Activated CD8-positive, alpha-beta memory T cell treated with anti-CD3 and anti-CD28 coated beads for 1 hour (primary cell): ENCODE measurements at places on chromosomes 11 and 22.

GRCh38 chr11:62186195-62186594 lies 3.8 kb upstream of the SCGB1D1 start:
- no peak for DNase-seq

DNA sequence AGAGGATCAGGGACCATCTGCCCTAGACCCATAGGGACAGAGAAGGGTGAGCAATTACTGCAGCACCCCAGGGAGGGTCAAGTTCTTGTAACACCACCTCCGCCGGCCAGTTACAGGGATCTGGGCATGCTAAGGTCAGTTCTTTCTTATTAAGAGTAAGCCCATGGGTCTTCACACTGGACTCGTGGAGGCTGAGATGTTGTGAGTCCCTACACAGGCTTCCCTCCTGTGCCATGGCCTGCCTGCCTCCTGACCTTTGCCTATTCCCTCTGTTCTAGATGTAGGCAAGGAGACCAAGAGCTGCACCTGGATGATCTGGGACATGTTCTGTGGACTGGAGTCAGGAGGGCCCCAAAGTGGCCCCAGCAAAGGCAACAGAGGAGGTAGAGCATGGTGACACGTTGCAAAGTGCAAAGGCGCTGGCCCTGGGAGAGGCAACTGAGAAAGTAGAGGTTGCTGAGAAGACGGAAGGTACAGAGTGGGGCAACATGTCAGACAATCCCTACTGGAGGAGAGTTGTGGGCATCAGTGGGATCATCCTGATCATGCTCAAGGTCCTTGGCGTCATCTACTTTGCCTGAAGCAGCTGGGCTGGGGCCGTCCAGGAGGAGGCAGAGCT lies 16.3 kb upstream of the GNAZ start:
- DNase-seq, result no peak

DNA sequence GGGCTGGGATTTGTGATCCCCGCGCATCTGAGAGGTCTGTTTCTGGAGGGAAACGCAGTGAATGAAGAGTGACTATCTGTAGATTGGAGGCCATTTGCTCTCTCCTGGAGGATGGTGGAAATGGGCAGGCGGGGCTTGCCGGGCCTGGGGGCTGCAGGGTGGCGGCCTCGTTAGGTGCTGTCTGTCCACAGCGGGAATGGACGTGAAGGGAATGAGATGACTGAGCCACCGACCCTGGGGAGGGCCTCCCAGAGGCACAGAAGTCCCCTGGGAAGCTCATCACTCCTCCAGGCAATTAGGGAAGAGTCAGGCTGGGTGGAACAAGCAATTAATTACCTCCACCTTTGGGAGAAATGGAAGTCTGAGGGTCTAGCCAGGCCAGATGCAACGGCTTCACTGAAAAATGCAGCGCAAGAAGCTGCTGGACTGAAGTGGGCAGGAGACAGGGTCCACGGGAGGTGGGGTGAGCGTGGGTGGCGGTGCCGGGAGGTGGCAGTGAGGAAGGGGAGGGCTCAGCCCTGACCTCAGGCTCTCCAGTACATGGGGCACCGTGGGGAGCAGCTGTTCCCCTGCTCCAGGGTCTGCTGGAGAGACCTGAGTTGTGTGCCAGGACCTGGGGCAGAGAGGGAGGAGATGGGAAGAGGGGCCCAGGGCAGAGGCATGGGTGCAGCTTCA lies 524.5 kb downstream of the BRD1 start:
- no peak for DNase-seq

DNA sequence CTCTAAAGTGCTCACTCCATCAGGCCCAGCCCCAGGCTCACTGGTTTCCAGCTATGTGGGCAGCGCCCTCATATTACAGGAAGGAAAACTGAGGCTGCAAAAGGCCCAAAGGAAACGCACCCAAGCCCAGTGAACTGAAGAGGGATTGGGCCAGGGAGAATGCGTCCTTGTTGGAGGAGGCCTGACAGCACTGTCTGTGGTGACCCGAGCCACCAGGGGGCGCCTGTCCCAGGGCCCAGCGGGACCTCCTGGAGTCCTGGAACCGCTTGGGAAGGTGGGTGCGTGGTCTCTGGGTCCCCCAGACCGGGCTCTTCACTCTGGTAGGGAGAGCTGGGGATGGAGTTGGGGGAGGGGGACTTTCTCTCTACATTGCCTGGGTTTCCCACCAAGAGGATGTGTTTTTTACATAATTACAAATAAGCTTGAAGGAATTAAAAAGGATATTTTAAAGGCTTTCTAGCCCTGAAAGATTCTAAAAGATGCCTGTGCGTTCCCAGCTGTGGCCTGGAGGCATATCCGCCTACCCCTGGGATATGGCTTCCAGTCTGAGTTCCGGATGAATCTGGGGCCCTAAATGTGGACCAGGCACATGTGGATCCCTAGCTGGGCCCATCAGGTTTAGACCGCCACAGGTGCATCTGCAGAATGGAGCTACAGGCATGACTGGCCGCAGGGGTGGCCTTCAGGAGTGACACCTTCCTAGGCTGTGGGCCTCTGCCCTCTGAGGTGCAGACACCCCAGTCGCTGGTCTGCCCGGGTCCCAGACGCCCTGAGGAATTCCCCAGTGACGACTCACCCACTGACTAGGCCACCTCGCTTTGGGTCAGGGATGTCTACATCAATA lies 4.2 kb downstream of the SPI1 start:
- DNase-seq, result peak; percentile 68

- no peak for DNase-seq
Observed at GRCh38 chr11:23995891-23996290, 501.0 kb upstream of the LUZP2 start.

DNA sequence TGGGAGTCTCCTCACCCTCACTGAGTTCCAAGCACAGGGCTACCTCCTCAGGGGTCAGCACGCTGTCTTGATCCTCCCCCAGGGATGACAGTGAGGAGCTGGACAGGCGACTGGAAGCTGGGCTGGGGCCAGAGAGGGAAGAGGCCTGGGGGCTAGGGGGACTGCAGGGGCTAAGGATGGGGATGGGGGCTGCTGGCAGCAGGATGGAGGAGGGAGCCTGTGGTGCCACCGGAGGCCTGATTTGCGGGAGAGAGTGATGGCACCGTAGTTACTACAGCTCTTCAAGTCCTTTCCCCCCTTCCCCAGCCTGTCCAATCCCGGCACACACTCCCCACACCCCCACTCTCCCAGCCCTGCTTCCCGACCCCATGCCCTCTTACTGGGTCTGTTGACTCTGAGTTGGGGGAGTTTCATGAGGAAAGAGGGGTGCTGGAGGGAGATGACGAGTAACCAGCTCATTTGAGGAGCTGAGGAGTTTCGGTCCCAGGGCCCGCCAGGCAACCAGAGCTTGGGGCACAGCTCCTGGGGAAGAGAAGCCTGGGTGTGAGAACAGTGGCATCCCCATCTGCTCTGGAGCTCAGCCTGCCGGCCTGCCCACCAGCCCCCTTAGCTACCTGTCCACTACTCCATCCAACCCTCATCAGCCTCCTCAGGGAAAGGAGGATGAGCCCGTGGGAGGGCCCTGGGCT lies 10.5 kb downstream of the ROBO4 start:
- no peak for DNase-seq

DNA sequence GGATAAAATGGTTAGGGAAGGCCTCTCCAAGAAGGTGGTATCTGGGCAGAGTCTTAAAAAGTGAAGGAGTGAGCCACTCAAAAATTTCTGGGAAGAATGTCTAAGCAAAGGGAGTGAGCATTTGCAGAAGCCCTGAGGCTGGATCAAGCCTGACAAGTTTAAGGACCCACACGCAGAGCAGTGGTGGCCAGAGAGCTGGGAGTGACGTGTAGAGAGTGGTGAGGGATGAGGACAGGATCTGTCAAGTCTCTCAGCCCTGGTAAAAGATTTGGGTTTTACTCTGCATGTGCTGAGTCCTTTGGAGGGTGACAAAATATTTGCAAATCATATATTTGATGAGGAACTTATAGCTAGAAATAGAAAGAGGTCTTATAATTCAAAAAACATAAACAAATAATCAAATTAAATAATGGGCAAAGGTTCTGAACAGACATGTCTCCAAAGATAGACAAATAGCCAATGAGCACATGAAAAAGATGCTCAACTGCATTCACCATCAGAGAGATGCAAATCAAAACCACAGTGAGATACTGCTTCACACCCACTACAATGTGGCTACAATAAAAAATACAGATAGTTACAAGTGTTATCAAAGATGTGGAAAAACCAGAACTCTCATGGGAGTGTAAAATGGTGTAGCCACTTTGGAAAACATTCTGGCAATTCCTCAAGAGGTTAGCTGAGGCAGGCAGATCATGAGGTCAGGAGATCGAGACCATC lies 107.2 kb upstream of the NNMT start:
- DNase-seq, result no peak

- no peak for DNase-seq
Observed at GRCh38 chr22:41070665-41071331, 21.6 kb upstream of the EP300 start.

- no peak for DNase-seq
Observed at GRCh38 chr11:111298413-111299100, at the start of gene POU2AF3. TSS of gene POU2AF3 (plus strand) at chr11:111298546. CDS start at chr11:111298582, 36 bp downstream.

DNA sequence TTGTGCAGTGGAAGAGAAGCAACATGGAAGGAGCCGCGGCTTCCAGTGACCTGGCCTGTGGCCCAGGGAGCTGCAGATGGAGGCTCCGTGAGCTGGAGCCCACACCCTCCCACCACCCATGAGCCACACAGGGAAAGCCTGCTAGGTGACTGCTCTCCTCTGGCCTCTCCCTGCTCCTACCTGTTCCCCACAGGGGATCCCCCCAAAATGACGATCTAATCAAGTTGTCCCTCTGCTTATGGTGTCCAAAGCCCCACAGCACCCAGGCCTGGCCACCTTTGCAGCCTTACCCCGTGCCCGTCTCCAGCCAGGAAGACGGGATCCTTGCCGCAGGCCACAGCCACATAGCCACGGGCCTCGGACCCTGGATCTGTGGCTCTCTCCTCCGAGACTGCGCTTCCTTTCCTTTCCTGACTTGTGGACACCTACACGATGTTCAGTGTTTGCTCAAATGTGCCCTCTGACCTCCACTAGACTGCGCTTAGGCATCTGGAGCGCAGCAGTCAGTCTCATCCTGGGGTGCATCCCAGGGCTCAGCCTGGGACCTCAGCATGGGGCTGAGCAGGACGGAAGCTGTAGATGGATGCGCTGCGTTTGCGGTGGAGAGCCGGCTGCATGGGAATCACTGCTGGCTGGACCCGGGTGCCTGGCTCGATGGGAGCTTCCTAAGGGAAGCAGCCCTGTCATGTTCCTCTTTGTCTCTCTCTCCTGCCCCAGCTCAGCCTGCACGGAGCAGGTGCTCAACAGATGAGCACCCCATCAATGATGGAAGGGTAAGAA lies 133.3 kb downstream of the ST3GAL4 start:
- no peak for DNase-seq

DNA sequence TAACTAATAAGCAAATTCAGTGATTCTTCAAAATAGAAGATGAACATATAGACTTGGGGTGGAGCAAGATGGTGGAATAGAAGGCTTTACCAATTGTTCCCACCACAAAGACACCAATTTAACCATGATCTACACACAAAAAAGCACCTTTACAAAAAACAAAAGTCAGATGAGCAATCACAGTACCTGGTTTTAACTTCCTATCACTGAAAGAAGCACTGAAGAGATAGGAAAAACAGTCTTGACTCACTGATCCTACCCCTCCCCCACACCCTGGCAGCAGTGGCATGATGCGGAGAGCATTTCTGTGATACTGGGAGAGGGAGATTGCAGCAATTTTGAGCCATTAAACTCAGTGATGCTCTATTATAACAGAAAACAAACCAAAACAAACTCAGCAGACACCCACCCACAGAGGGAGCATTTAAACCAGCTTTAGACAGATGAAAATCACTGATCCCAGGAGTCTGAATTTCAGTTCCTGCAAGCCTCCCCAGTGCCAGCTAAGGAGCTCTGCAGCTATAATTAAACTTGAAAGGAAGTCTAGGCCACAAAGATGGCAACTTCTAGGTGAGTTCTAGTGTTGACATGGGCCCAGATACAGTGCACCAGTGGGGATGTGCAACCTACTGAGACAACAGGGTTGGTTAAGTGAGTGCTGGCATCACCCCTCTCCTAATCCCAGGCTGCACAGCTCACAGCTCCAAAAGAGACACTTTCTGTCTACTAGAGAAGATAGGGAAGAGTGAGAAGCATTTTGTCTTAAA lies 161.8 kb upstream of the GRIA4 start:
- DNase-seq, result no peak

DNA sequence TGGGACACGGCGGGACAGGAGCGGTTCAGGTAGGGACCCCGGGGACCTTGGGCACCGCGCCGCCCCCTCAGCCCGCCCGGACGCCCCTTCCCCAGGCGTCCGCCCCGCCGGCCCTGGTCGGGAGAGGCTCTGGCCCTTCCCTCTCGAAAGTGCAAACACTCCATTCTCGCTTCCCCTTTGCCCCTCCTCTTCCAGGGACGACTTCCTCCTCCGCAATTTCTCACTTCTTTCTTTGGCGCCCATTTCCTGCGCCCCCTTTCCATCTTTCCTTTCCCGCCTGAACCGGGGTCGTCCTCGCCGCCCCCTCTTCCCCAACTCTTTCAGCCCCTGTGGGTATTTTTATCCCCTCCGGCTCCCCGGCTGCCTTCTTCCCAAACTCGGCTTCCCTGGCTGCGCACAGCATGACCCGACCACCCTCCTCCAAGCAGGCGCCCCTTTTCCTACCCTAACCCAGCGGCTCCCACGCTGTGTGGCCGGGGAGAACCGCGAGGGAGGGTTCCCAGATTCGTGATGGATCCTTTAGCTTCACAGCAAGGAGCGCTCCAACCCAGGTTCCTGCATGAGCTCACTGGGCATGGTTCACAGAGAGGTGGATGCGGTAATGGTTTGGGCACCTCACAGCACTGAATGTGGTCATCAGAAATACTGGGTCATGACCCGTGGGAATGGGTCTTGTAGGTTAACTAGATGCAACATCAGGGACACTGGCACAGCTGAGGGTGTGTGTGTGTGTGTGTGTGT lies 689 bp downstream of the RAB39A start:
- DNase-seq, result no peak

GRCh38 chr11:108923413-108923812 lies 258.5 kb downstream of the DDX10 start:
- no peak for DNase-seq

- DNase-seq, result no peak
Observed at GRCh38 chr11:13465909-13466371, 2.9 kb upstream of the BTBD10 start.

GRCh38 chr11:2299773-2300172 lies 1.9 kb downstream of the C11orf21 start:
- no peak for DNase-seq

DNA sequence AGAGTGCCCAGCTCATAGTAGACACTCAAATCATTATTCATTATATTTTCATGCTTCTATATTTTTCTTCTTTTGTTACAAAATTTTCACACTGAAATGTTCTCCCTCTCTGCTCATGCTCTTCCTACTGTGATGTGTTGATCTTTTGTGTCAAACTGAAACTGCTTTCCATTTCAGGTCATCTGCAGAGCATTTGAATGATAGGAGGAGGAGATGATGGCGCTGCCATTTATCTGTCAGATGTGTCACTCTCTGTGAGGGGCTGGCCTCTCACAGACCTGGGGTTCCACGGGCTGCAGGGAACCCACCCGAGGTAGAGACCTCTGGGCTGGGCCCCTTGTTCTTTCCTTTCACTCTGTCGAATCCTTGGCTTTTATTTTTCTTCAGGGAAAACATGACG lies 41.1 kb downstream of the OR10A6 start:
- DNase-seq, result no peak

DNA sequence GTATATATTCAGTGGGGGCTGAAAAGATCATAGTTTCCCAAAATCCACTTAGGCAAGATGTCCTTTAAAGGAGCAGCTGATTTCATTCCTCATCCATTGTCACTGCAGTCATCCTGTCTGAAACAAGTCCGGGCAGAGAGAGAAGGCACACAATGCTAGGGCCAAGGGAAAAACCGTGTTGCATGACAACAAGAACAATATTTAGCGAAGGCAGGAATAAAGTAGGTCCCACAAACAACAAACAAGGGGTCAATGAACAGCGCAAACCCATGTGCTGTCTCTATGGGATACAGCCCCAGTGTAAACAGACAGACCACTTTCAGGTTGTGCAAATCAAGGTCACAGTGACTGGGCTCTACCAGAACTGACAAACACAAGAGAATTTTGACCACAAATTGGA lies 9.0 kb downstream of the PAMR1 start:
- DNase-seq, result no peak
